H9 (cell line): ENCODE measurements at places on chromosomes 12 and 14.
A peak's percentile ranks its signal among the peaks of the same experiment; 100 is the strongest.

DNA sequence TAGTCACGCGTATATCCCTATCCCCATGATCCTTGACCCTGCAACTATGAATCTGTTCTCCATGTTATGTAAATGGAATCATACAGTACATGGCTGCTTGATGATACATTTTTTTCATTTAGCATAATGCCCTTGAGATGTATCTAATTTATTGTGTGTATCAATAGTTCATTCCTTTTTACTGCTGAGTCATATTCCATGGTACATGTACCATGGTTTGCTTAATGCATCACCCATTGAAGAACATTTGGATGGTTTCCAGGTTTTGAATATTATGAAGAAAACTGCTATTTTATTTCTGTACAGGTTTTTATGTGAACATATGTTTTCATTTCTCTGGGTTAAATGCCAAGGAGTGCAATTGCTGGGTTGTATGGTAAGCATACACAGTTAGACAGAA, 4.0 kb upstream of the RNASE10 start:
- peaks cover 4% of the 10 kb centered on the region; the same call in 2 of the 3 replicates for H3K36me3 ChIP-seq
- peaks cover 2% of the 10 kb centered on the region; the same call in 1 of the 2 replicates for H3K4me1 ChIP-seq
- H3K27ac ChIP-seq, result no peak overlapping the region
- H3K27me3 ChIP-seq, result no peaks in the 10 kb centered on the region
- no peak overlapping the region for H3K4me3 ChIP-seq
- no peak for DNase-seq

DNA sequence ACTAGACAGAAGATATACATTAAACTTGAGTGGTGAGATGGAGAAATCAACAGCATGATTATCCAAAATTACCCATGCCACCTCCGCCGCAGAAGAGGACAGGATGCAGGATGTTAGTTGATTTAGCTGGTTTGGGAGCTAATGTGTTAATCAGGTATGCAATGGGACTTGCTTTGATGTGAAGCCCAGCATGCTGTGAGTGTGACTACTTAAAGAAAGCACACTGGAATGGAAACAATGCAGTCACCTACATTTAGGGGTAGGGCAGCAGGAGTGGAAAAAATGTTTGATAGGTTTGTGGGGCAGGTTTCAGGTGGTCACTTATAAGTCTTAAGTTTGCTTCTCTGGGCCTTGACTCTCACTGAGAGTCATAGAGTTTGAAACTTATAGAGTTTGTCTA, 170.0 kb upstream of the DAAM1 start:
- no peaks in the 10 kb centered on the region for H3K27me3 ChIP-seq
- H3K4me1 ChIP-seq, result peaks cover 2% of the 10 kb centered on the region; the same call in 1 of the 2 replicates
- H3K27ac ChIP-seq, result no peak overlapping the region
- no peak for DNase-seq

GRCh38 chr14:104986487-104987164, 1.0 kb downstream of the CLBA1 start:
- 0 out of 2 replicates have a peak, but pooled peaks cover 2% of the 10 kb centered on the region for H3K27me3 ChIP-seq
- no peak overlapping the region for H3K27ac ChIP-seq
- peak; percentile 29 for DNase-seq
- H3K4me1 ChIP-seq, result no peaks in the 10 kb centered on the region
- H3K36me3 ChIP-seq, result no peaks in the 10 kb centered on the region

DNA sequence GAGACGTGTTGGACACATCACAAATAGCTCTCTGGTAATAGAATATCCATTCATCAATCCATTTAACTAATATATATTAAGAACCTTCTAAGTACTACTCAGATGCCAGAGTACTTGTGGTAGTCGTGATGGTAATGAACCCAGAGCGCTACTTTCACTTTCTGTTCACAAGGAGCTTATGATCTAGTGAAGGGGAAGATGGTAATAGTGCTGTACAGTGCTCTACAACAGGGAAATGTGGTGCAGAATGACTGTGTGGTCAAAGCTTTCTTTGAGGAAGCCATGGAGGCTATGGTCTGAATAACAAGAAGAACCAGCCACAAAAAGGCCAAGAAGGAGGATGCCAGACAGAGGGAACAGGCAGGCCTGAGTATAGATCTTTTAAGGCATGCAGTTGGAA, 212.0 kb downstream of the PTPRO start:
- no peak overlapping the region for H3K4me3 ChIP-seq
- no peak for DNase-seq
- no peaks in the 10 kb centered on the region for H3K27me3 ChIP-seq
